ENCODE measurements at places on chromosomes 16 and 17.

- DNase-seq = peak; percentile 85
Observed at GRCh38 chr17:74569020-74570003, 2.0 kb upstream of the CD300H start.

- no peak for DNase-seq
Observed at GRCh38 chr17:50866950-50867362, 802 bp upstream of the TOB1 start.

GRCh38 chr17:39755554-39756379 lies 18.0 kb downstream of the GRB7 start:
- DNase-seq = no peak

DNA sequence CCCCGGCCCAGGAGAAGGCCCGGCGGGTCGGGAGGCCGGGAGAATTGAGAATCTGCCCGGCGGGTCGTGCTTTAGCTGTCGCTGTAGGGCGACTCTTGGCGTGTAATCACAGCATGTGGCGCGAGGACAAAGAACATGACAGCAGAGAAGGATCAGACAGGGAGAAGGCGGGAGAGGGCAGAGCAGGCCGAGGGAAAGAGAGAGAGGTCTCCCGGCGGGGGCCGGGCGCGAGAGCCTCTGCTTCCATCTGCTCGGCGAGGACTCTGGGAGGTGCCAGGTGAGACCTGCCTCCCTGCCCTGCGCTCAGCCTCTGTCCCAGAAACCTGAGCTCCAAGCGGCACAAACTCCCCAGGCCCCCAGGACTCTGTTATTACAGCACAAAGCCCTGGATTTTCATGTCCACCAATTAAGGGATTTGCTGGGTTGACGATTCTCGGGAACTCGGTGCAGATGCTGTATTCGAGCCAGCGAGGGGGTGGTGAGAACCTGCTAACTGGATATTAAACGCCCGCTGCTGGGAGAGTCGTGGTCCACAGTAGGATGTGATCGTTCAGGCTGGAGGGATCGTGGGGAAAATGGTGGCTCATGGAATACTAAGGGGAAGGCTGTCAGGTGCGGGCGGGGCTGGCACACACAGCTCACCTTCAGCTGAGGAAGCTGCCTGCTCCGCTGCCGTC lies 172.0 kb upstream of the CIBAR2 start:
- no peak for DNase-seq

DNA sequence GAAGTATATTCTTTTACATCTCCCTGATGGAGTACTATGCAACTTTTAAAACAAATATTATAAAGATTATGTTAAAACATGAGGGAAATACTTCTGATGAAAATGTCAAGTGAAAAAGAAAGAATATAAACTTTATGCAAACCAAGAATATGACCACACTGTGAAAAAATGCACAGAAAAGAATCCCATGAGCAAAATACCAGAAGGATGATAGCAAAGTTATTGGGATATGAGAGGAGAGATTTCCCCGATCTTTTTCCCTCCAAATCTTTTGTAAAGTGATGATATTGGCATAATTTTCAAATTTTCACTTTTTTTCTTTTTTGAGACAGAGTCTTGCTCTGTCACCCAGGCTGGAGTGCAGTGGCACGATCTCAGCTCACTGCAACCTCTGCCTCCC lies 36.6 kb upstream of the SMURF2 start:
- no peak for DNase-seq

GRCh38 chr17:64117981-64118979 lies 11.7 kb downstream of the ERN1 start:
- DNase-seq = no peak

DNA sequence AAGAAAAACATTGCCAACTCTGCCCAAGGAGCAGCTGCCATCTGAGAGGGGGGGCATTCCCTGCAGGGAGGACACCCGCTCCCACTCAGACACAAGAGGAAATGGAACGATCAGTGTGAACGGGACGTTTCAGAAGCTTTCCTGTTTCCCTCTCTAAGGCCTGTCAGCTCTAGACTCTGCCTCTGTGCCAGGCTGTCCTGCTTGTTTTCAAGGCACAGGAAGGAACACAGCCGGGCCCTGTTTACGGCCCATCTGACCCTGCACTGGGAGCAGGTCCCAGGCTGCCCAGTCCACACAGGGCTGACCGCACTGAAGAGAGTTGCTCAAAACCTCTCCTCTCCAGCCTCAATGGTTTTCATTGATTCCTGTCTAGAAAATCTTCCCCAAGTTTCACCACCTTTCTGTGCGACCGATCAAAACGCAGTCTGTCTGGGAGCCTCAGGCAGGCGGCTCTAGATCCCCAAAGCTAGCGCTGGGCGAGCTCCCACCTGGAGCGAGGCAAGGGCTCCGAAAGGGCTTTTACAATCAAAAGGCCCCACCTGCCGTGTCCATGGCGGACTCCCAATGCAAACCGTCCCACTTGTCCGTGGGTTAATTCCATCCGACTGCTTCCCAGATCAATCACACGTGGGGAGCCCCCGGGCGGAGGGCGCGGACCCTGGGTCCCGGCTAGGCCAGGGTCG lies 1.5 kb downstream of the PIEZO1 start:
- DNase-seq = no peak
